ENCODE measurements at places on chromosomes 4 and X. TPM values are rescaled to one million over a fixed set of nuclear protein-coding genes. Genes with fewer than 3 reads are reported as not detected.

Gene ADGRG2
- 0.67 TPM for total RNA-seq

Gene AMOT
- total RNA-seq = 4.6 TPM

Gene DCHS2
- total RNA-seq = 0.04 TPM

Gene GABRQ
- 0.04 TPM for total RNA-seq

Gene SPANXB1
- total RNA-seq = not detected

Gene ZAR1
- total RNA-seq = not detected

Data from right atrium auricular region (tissue), 2 donors.